Cardiac muscle cell (in vitro differentiated cells and primary cell): ENCODE measurements at places on chromosomes 1 and 21. TPM values are rescaled to one million over a fixed set of nuclear protein-coding genes. Genes with fewer than 3 reads are reported as not detected.

Gene KCNH1
- 0.18 and 0.54 TPM in 2 replicates for total RNA-seq

Gene LORICRIN
- total RNA-seq = not detected in 2 replicates

Gene PODN
- total RNA-seq = 3.7 and 6.5 TPM in 2 replicates

Gene CRABP2
- 556 and 900 TPM in 2 replicates for total RNA-seq

- H3K4me3 ChIP-seq = no peak overlapping the region
- H3K27ac ChIP-seq = no peak overlapping the region
- no peaks in the 10 kb centered on the region for H3K4me1 ChIP-seq
- H3K36me3 ChIP-seq = no peaks in the 10 kb centered on the region
- no peak for DNase-seq
- H3K27me3 ChIP-seq = no peaks in the 10 kb centered on the region
Measured at GRCh38 chr1:246518456-246519205, 11.6 kb upstream of the SMYD3 start.

DNA sequence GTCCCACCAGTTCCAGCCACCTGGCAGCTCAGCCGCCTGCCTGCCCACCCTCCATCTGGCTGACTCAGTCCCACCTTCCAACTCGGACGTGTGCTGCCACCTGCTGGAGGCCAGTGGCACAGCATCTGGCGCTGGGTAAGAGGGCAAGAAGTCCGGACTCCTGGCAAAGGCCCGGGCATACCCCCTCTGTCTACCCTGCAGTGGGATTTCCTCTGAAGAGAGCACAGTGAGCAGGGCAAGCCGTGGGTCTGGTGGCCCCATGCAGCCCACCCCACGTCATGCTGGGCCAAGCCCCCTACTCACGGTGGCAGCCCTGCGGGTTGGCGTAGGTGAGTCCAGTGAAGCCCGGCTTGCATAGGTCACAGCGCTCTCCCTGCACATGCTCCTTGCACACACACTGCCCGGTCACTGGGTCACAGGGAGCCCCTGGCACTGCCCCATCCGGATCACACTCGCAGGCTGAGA lies 24.5 kb downstream of the LAMB3 start:
- peaks cover 22% of the 10 kb centered on the region for H3K4me1 ChIP-seq
- no peaks in the 10 kb centered on the region for H3K36me3 ChIP-seq
- H3K27ac ChIP-seq = no peak overlapping the region
- H3K27me3 ChIP-seq = no peaks in the 10 kb centered on the region
- H3K4me3 ChIP-seq = no peak overlapping the region

- no peaks in the 10 kb centered on the region for H3K27me3 ChIP-seq
- H3K4me3 ChIP-seq = no peak overlapping the region
- no peaks in the 10 kb centered on the region for H3K36me3 ChIP-seq
- no peaks in the 10 kb centered on the region for H3K4me1 ChIP-seq
- H3K27ac ChIP-seq = no peak overlapping the region
- no peak for DNase-seq
Measured at GRCh38 chr1:206075786-206076755, 23.1 kb downstream of the RHEX start.
